Chondrocyte (in vitro differentiated cells): ENCODE measurements at places on chromosomes 5 and 9.

GRCh38 chr9:119240546-119240945, 128.7 kb downstream of the BRINP1 start:
- no peak for DNase-seq

DNA sequence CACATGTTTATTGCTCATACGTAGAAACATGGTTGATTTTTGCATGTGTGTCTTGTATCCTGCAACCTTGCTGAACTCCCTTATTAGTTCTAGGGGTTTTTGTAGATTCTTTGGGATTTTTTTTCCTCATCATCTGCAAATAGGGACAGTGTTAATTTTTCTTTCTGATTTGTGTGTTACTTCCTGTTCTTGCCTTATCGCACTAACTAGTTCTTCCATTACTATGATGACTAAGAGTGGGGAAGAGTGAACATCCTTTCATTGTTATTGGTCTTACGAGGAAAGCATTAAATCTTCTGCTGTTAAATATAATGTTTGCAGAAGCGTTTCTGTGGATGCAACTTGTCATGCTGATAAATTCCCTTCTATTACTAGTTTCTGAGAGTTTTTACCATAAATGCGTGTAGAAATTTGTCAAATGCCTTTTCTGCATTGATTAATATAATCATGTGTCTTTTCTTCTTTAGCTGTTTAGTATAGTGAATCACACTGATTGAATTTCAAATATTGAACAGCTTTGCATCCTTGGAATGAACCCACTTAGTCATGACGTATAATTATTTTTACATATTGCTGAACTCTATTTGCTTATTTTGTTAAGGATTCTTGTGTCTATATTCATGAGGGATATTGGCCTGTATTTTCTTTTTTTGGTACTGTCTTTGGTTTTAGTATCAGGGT, 32.1 kb upstream of the RNF130 start:
- DNase-seq: no peak

DNA sequence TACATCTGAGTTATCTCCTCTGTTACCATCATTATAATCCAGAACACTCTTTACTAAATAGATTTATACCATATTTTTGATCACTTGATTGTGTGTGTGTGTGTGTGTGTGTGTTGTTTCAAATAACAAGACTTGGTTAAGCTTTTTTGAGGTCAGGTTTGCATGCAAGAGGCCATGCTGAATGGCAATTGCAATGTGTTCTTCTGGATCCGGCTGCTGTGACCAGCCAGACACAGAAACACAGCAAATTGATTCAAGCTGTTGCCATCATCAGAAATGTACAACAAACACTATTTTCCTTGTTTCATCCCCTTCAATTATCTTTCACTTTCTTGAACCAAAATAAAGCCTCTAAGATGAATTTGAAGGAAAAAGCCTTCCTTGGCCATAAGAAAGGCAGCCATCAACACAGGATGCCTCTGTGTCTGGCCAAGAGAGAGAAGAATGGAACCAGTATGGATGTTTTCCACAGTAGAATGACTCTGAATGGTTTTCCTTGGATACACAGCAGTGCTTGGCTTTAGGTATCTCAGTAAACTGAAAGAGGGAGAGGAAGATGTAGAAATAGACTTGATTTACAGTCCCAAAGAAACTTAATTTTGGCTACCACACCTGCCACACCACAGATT, 53.9 kb downstream of the DPYSL3 start:
- no peak for DNase-seq

- DNase-seq: no peak
These were observed 150.7 kb downstream of the DMRT2 start for GRCh38 chr9:1200847-1201251.

GRCh38 chr9:77982581-77983319, 48.9 kb downstream of the GNAQ start:
- no peak for DNase-seq

GRCh38 chr5:126987271-126987899, 43.0 kb downstream of the MARCHF3 start:
- no peak for DNase-seq

DNA sequence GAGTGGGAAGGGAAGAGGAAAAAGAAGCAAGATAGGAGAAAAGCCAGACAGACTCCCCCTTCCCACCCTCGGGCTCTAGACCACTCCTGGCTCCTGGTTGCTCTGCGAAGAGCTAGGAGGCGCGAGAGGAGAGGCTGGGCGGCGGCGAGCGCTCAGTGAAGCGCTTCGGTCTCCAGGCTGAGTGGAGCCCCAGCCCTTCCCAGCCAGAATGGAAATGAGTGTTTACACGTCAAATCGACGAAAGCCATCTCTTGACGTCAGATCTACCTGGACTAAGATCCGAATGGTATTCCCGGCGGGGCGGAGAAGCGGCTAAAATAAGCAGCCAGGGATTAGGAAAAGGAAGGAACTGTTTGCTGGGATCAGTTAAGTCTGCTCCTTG, at the start of gene PCSK1:
PCSK1 (minus strand) TSS at position 183 of the 382 bp plus-strand sequence. CDS start 206 bp downstream, outside the sequence.
- no peak for DNase-seq

DNA sequence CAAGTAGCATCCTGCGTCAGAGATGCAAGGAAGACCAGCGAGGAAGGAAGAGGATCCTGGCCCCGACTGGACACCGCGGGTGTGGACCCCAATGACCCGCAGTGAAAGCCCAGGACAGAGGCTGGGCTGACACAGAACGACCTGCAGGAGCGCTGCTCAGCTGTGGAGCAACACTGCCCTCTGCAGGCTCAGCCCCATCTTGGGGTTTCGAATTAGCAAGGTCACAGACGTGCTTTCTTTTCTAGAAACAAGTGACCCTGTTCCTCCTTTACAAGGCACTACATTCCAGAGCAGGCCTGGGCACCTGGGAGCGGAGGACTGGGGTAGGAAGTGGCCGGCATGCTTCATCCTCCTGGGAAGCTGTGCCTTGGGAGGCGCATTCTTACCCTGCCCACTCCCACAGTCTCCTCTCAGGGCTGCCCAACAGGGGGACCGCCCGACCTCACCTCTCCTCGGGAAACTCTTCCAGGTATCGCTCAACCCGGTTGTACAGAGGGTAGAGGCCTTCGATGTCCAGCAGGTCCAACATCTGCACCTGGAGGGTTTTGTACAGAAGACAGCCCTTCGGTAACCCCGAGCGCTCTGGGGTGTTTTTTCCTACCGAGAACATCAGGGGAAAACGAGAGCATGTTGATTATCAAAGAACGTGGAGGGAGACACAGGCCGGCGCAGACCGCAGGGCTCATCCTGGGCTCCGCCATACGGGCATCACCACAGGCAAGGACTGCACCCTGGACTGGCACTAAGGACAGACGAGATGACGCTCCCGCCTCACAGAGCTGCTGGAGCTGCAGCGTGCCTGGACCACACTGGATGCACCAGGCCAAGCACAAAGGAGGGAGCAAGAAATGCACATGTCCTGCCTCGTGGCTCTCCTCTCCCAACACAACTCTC, 35.0 kb downstream of the IPPK start:
- no peak for DNase-seq

- no peak for DNase-seq
These were observed 192.4 kb upstream of the PUM3 start for GRCh38 chr9:3036333-3036700.

- no peak for DNase-seq
These were observed 139.4 kb upstream of the IL12B start for GRCh38 chr5:159469496-159470372.

DNA sequence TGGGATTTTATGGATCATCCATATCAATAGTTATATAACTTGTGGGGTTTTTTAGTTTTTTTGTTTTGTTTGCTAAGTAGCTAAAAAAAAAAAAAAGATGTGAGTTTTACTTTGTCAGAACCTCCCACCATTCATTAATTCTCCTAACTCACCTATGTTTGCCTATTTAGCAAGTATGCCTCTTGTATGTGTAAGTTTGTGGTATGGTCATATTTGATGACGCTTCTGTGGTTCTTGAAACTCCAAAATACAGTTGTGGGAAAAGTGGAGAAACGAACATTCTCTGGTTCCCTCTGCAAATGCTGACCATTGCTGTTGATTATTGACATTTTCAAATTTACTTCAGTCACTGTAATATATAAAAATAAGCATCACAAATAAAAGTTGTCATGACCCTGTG, 75.7 kb downstream of the PBX3 start:
- no peak for DNase-seq

DNA sequence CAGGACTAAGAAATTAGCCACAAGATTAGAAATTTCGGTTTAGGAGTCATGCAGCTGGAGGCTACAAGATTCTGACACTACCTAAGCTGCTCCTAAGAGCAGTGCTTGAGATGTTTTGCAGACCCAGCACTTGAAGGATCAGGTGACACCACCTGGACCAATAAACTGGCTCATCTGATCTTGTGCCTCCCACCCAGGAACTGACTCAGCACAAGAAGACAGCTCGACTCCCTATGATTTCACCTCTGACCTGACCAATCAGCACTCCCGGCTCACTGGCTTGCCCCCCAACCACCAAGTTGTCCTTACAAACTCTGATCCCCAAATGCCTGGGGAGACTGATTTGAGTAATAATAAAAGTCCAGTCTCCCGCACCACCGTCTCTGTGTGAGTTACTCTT, 170.4 kb downstream of the TTC39B start:
- no peak for DNase-seq

- no peak for DNase-seq
These were observed 133.1 kb upstream of the POU5F2 start for GRCh38 chr5:93874491-93874890.

DNA sequence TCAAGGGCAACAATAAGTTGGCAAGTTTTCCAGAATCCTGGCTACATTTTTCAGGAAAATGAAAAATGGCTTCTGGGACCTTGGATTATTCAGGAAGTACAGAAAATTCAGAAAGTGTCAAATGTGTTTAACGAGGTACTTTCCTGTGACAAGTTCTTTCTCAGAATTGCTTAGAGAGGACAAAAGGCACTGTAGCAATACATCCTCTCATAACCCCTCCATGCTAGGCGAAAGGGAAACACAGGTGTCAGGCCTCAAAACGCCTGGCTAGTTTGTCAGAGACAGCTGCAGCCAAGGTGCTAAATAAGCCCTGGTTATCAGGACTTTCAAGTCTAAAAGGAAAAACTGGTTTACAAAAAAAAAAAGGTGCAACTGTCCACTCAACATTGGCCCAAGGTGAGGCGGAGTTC, 115.2 kb downstream of the GNAQ start:
- no peak for DNase-seq

- no peak for DNase-seq
These were observed 5.7 kb downstream of the ZNF366 start for GRCh38 chr5:72501488-72501887.

DNA sequence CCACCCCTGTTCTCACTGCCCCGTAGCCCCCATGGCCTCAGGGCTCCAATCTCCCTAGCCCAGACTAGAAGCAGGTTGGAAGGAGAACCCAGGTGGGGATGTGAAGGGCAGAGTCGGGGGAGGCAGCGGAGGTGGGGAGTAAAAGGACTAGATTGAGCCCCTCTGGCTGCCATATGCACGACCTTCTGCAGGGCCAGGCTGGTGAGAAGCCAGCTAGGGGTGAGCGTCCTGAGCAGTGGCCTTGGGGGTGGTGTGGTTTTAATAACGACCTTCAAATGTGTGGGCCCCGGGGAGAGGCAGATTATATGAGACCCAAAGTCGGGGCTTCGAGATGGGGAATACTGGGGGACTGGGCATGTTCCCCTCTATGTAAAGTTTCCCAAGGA, 139.5 kb downstream of the C9orf50 start:
- DNase-seq: peak; percentile 72

DNA sequence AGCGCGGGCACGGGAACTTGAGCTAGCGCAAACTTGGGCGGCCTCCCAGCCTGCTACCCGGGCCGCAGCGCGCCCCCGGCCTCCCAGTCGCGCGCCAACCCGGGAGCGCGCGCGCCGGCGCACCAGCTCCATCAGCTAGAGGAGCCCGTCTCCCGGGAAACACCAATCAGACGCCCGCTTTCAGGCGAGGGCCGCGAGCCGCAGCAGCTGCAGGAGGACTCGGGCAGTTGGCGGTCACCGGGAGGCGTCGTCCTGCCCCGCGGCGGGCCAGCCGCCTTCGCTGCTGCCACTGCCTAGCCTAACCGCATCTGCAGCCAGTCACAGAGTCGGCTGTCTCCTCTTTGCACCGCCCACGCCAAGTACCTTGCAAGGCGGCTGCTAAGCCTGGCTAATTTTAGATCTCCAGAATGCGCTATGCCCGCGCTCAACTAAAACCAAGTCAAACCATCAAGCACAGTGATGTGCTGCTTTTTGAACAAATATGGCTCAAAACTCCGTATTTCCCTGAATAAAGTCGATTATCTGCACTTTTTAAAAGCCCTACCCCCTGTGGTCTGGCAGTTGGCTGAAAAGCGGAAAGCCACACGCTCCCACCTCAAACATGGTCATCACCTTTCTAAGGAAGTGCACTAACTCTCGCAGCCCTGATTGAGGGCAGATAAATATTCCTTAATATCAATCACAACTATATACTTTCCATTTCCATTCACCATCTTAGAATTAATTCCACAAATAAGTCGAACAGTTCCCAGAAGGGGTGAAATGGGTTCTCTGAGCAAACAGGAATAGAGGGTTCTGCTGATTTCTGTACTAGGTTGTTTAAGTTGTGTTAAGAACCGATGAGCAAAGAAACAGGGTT, 221.8 kb downstream of the MEF2C start:
- DNase-seq: peak; percentile 92

DNA sequence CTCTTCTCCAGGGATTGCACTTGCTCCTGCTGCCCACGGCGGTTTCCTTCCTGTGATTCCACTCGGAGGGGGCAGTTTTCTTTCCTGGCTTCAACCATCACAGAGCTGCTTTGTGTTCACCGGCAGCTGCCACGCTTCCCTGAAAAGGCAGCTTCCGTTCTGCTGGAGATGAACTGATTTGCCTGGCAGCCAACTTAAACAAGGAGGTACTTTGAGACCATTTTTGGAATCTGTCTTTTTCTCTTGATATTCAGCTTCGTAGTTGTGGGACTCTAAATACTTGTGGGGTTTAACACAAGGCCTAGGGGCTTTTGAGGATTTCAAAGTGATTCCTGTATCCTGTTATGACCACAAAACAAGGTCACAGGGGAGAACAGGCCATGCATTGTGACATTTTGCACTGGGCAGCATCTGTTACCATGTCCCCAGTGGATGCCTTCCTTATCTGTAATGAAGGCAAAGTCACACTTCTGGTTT, 192.0 kb downstream of the MTRR start:
- DNase-seq: no peak

DNA sequence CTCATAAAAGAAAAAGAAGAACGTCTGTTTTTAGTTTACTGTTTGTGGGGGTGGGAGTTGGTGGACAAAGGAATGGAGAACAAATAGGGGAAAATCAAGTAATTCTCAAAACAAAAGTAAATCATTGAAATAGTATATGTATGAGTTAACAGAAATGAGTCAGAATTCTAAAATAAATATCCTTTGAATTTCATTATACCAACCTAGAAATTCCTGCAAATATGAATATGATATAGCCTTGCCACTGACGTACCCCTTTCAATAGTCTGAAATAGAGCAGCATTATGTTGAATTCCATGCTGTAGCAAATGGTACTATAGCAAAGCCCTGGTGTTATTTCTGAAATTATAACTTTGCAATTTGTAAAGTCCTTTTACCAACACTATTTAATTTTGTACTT, 29.6 kb upstream of the DTWD2 start:
- DNase-seq: no peak

GRCh38 chr5:66931651-66932050, 264.9 kb downstream of the CD180 start:
- DNase-seq: no peak
